ENCODE measurements at places on chromosomes 5 and 9. TPM values are rescaled to one million over a fixed set of nuclear protein-coding genes. Genes with fewer than 3 reads are reported as not detected.

The LRRC19 gene
- not detected for total RNA-seq

The TAF11L13 gene
- total RNA-seq = not detected

GRCh38 chr5:95533106-95533505 is 21.7 kb downstream of the SKIC3 start:
- DNase-seq = no peak

DNA sequence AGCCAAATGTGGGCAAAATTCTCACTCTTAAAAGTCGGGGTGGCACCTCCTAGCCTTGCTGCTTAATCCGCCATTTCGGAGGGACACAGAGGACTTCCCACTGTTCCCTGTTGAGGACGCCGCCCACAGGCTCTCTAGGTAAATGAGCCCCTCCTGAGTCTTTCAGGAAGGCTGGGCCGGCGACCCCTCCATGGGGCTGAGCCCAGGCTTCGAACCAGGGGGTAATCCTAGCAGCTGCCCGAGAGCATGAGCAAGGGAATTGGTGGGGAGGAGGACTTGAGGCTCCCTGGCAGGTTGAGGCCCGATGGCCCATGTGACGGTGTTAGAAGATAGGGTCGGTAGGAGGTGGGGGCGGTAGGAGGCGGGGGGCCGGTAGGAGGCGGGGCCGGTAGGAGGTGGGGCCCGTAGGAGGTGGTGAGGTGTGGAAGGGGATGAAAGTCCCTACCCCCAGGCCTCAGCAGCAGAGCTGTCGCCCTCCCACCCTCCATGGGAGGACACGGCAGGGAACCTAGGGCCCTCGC is 17.1 kb downstream of the SLC12A7 start:
- no peak for DNase-seq

DNA sequence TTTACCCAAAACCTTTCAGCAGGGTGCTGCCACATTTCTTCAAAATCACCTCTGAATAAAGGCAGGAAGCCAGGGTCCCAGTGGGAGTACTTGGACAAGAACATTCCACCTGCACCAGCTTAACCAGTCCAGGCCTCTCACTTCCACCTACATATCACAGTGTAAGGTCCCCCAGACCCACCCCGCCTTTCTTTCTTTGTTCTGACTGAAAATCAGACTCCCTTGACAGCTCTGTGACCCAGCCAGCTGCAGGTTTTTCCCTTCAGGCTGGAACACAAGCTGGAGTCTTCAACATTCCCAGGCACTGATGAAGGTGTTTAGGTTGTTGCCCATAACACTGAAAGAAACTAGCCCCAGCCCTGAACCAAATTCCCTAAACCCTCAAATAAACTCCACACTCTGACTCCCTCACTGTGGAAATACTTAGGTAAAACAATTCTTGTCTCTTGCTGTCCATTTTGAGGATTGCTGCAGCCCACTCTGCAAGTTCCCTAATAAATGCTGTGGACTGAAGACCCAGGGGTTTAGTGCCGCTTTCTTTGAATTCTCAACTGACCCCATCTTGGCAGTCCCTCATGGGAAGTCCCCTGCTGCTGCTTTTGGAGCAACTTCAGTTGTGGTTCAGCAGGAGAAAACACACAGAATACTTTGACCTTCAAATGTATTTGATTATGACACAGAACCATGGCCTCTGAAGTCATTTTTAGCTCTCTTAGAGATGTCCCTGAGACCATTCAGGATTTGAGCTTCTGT is 24.8 kb downstream of the P4HA2 start:
- no peak for DNase-seq

GRCh38 chr5:137629646-137630045 is 106.2 kb downstream of the KLHL3 start:
- no peak for DNase-seq

Data from chondrocyte (in vitro differentiated cells).